ENCODE measurements at places on chromosomes 6 and 20.

- DNase-seq, result peak; percentile 10
These were observed 547.9 kb upstream of the SLC35B3 start for GRCh38 chr6:8983202-8983688.

- DNase-seq, result peak; percentile 55
These were observed 113.5 kb upstream of the PHACTR1 start for GRCh38 chr6:12602951-12603672.

GRCh38 chr6:22906091-22906549 is 336.8 kb downstream of the HDGFL1 start:
- DNase-seq, result no peak

GRCh38 chr6:39695447-39695846 is 29.8 kb downstream of the KIF6 start:
- DNase-seq, result no peak

All from fibroblast of skin of left biceps (primary cell).